Left ventricle myocardium inferior (tissue), 1 donor: ENCODE measurements at places on chromosomes 7 and 10. TPM values are rescaled to one million over a fixed set of nuclear protein-coding genes. Genes with fewer than 3 reads are reported as not detected.

Gene C10orf71
- total RNA-seq: 136 TPM

Gene EFCAB10
- total RNA-seq: not detected

Gene PRKRIP1
- total RNA-seq: 11.1 TPM

Gene ATOH7
- not detected for total RNA-seq

Gene SAP25
- 1.1 TPM for total RNA-seq

Gene DIP2C
- total RNA-seq: 30.8 TPM

Gene AKR1C8
- 0.22 TPM for total RNA-seq

- no peak for DNase-seq
Observed at GRCh38 chr10:35572583-35572982, 32.6 kb upstream of the GJD4 start.

DNA sequence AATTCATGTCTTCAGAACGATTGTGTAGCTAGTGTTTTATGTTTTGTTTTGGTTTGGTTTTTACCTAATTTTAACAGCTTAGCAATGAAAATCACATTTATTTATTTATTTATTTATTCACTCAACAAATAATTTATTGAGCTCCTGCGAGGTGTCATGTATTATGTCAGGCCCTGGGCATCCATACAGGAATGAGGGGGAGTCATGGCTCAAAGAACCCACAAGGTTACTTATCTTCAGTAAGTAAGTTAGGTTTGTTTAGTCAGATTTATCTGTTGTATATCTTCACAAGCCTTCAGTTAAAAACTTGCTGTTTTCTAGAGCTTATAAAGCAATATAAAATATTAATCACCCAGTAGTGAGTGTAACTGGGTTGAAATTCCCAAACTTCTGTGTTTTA lies 45.4 kb downstream of the FOXP2 start:
- DNase-seq: no peak

- no peak for DNase-seq
Observed at GRCh38 chr10:1050554-1050953, 1.6 kb upstream of the IDI1 start.

DNA sequence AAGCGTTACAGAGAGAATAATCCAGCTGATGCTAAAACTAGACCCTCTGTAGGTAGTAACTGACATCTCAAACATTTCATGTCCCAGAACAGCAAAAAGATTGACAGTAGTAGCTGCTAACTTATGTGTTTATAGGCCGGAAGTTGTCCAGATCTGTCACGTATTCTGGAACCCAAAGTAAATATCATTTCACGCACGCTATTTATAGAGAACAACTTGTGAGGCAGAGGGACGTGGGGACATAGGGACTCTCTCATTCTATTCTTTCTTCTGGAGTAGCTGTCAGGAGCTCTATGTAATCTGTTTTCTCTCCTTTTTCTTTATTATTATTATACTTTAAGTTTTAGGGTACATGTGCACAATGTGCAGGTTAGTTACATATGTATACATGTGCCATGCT lies 22.3 kb downstream of the AGK start:
- no peak for DNase-seq

GRCh38 chr10:72333112-72334015 lies 21.4 kb downstream of the DNAJB12 start:
- peak; percentile 21 for DNase-seq

DNA sequence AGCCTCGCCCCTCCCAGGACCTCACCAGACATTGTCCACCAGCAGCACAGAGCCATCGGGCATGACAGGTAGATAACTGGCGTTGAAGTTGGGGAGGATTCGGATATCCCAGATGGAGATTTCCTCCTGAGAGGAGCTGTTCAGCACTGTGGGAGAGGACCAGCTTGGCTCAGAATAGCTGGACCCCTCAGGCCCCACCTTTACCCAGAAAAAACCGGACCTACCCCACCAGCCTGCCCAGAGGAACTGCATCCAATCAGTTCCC lies 1.5 kb downstream of the TRAPPC14 start:
- no peak for DNase-seq

DNA sequence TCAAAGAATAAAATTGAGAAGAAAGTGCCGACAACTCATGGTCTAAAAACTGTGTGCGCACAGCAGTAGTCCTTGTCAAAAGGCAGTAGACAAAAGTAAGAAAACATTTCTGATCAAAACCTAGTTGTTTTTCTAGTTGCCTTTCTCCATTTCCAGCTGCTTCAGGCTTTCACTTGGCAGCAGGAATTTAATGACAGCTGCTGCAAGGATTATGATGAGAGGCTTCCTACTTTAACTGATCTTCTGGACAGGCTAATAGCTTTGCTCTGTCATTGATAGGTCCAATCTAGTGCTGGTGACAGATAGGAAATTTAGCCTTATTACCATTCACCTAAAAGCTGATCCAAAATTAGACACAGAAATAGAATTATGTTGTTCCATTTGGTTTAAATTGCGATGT lies 110.7 kb upstream of the SEMA3C start:
- no peak for DNase-seq
